Islet precursor cell (in vitro differentiated cells): ENCODE measurements at places on chromosomes 5 and 9.

GRCh38 chr5:97167435-97167834 lies 15.6 kb downstream of the RIOK2 start:
- DNase-seq = no peak

DNA sequence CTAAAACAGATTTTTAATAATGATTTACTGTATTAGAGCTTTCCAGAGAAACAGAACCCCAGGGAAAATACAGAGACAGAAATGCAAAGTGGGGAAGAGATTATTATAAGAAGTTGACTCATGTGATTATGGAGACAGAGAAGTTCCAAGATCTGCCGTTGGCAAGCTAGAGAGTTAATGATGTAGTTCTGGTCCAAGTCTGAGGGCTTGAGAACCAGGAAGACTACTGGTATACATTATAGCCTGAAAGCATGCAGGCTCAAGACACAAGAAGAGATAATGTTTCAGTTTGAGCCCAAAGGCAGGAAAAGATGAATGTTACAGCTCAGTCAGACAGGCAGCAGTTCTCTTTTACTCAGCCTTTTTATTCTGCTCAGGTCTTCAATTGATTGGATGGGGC lies 98.8 kb upstream of the NFIL3 start:
- DNase-seq = no peak

DNA sequence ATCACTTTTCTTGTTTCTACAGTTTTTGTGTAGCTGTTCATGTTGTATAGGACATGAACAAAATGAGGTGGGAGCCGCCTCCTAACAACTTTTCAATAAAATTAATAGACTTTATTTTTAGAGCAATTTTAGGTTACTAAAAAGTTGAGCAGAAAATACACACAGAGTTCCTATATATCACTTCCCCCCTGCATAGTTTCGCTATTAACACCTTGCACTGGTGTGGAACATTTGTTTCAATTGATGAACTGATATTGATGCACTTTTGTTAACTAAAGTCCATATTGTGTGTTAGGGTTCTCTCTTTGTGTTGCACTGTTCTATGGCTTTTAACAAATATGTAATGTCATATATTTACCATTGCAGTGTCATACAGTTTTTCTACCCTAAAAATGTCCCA lies 47.8 kb upstream of the KCNN2 start:
- DNase-seq = no peak

GRCh38 chr9:133121198-133121914 lies at the start of gene RALGDS:
RALGDS (minus strand) TSS chr9:133121240; CDS start chr9:133121154, 86 bp downstream.
- peak; percentile 93 for DNase-seq

DNA sequence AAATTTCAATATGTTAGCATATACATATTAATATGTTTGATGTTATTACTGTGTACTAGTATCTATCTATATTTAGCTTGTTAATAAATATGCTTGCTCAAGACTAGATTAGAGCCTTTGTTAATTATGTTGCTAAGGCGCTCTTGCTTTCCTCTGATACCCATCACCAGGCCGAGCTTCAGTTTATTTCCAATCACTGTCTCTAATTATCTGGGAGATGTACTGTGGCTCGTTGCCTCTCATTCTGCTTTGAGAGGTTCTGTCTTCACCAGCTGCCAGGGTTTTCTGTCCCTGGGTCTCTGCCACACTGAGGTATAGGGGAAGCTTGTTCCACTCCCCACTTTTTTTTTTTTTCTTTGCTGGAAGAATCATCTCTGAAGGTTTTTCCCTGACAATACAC lies 21.0 kb upstream of the TAF11L2 start:
- DNase-seq = no peak

DNA sequence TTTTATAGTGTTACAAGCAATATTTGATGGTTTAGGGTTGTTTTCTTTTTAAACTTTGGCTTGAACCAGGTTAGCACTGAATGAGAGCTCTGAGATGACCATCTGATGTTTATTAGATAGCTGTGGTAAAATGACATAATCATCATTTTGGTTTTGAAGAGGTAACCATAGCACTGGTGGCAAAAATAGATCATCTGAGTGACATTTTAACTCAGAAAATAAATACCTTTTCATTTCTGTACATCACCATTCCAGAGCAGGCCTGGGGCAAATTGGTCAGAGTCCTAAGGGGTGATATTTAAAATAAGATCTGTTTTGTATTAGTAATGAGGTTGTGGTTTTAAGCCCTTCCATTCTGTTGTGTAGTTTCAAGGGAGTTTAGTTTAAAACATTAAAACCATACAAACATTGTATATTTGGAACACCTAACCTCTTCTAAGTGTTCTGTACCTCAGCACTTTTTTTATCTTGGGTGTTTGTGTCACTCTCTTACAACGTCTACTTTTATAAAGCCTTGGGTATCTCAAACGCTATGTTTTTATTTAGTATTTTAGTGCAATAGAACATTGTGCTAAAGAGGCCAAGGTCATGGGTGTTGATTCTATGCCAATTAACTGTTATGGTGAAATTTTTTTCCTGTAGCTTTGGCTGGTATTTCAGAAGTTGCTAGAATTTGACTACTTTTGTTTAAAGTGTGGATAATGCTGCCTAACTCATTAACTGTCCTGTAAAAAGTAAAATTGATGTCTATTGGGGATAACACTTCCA lies 166.1 kb downstream of the CD180 start:
- no peak for DNase-seq

DNA sequence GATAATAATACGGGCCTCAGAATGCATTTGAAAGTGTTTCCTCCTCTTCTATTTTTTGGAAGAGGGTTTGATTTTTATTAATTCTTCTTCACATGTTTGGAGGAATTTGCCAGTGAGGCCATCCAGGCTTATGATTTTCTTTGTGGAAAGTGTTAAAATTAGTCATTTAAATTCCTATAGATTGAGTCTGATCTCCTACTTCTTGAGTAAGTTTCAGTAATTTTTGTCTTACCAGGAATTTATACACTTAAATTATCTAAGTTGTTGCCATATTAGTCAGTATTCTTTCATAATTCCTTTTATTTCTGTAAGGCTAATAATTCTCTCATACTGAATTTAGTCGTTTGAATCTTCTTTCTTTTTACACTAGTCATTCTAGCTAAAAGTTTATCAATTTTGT lies 25.2 kb upstream of the HAPLN1 start:
- no peak for DNase-seq

DNA sequence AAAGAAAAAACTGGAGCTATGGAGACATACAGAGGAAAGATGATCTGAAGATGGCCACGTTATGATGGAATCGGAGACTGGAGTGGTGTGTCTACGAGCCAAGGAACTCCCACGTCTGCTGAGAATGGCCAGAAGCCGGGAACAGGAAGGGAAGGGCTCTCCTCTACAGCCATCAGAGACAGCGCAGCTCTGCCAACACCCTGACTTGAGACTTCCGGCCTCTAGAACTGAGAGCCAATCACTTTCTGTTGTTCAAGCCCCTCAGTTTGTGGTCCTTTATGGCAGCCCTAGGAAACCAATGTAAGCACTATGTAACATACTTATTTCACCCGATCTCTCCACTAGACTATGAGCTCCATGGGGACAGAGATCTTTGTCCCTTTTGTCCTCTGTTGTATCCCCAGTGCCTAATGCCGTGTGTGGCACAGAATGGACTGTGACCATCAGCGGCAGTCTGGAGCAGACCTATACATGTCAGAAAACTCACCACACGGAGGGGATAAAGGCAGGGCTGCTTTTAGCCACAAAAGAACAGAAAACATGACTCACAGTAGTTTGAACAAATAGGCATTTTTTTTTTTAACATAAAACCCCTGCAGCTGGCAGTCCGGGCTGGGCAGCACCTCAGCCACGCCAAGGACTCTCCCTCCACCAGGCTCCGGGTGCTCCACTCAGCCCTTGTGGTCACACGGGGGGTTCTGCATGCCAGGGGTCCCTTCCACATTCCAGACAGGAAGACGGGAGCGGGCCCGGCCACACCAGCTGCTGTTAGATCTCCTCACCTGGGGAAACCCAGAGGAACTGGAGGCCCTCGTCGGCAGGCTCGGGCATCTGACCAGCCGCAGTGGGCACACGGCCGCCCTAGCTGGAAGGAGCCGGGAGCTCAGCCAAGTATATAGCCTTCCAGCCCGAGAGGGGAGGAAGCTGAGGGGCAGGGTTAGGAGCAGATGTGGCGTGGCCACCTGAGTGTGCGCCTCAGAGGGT lies 16.1 kb upstream of the MXD3 start:
- no peak for DNase-seq

DNA sequence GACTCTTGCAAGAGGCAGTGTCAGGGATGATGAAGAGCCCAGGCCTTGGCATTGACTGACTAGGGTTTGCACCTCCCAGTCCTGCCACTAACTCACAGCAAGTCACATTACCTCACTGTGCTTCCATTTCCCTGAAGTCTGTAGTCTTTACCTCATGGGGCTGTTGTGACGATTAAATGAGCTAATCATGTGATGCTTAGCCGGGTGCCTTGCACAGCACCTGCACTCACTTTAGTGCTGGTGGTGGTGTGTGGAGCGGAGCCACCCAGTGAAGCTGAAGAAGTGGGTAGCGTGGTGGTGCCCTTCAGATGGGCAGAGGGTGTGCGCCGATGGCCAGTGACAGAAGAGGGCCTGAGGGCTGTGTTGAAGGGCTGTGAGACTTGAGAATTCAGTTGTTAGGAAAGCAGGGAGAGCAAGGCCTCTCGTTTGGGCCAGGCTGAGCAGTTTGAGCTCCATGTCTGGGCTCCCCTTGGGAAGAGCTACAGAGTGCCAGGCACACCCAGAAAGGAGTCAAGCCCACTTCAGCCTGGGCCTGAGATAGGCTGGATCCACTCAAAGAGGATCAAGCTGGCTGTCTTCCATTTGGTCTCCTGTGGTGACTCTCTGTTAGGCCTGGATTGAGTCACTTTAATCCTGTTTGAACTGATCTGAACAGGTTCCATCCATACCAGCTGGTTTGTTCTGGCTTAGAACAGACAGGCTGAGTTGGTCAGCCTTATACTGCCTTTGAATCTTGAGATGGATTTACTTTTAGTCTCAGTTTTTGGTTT lies 42.5 kb downstream of the RALGPS1 start:
- DNase-seq = peak; percentile 53

DNA sequence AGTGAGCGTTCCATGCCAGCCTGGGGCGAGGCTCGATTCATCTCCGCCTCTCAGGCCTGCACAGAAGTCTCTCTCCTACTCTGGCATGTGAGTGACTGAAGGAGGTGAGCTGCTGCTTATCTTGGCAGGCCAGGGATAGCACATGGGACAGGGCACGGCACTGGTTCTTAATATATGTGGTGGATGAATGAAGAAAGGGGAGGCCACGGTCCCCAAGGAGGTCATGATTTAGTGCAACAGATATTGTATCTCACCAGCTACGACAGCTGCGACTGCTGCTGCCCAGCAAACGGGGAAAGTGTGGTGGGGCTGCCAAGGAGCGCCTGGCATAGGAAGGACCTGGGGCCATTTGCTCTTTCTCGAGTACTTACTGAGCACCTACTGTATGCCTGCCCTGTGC lies 19.3 kb upstream of the MAPK9 start:
- DNase-seq = no peak

GRCh38 chr5:78062645-78063044 lies 231.9 kb downstream of the AP3B1 start:
- DNase-seq = no peak

- DNase-seq = no peak
These were observed 90.1 kb downstream of the LMNB1 start for GRCh38 chr5:126866851-126867636.

DNA sequence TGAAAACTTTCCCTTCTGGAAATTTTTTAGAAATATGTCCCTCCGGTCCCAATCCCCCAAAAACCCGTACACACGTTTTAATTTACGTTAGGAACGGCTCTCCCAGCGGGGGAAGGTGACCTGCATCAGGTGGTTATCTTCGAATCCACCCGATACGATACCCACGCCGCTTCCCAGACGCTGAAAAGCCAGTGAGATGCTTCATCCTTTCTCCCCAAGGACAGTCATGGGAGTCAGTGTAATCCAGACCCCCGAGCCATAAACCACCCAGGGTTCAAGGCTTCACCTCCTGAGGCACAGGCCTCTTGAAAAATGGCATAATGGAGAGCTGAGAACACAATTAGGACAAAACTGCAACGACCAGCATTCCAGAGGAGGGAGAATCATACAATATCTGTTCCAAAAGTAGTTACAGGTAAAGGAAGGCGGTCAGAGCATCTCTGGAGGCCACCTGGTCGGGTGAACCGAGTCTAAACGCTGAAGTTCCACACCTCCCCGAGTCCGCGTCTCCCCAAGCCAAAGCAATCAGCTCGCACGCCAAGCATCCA lies 857 bp downstream of the FAM169A start:
- DNase-seq = no peak

GRCh38 chr9:123860603-123861002 lies 69.3 kb downstream of the DENND1A start:
- DNase-seq = no peak

DNA sequence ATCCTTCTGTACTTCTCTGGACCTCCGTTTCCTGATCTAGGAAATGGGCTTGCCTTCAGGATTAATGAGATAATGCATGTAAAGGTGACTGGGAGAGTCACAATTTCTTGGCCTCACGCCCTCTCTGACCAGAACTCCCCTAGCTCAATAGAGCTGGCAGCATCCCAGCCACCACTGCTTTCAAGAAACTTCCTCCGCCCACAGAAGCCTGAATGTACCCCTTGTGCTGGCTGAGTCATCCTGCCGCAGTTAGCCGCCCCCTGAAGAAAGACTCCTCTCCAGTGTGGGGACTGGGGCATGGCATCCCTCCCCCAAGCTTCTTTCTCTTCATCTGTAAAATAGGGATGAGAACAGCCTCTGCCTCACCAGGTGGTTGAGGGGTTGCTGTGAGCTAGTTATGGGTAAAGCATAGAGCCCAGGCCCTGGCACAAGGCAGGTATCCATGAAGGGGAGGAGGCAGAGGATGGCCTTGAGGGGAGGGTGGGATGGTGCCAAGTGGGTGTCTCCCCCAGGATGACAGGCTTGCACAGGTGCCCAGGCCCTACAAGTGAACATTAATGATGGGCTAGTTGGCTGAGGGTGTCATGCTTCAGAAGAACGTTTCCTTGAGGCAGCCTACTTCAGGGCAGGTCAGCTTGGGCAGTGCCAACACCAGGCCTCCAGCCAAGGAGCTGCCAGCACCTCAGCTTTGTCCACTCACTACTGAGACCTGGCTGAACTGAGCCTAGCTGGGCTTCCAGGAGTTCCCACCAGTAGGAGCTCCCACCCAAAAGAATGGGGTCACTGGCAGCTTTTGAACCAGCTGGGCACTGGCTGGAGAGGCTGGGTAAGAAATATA lies 3.4 kb downstream of the PDLIM4 start:
- DNase-seq = peak; percentile 54

- no peak for DNase-seq
These were observed 113.9 kb upstream of the ADAMTSL1 start for GRCh38 chr9:18360005-18360404.

GRCh38 chr9:126453156-126453963 lies 126.7 kb downstream of the MVB12B start:
- peak; percentile 41 for DNase-seq

- DNase-seq = peak; percentile 89
These were observed 601 bp downstream of the HINT1 start for GRCh38 chr5:131164191-131165118.
